NCI-H1417 (cell line): ENCODE measurements at places on chromosomes 11 and 22.

- DNase-seq: no peak
These were observed 957.6 kb upstream of the CCDC90B start for GRCh38 chr11:84243629-84244263.

DNA sequence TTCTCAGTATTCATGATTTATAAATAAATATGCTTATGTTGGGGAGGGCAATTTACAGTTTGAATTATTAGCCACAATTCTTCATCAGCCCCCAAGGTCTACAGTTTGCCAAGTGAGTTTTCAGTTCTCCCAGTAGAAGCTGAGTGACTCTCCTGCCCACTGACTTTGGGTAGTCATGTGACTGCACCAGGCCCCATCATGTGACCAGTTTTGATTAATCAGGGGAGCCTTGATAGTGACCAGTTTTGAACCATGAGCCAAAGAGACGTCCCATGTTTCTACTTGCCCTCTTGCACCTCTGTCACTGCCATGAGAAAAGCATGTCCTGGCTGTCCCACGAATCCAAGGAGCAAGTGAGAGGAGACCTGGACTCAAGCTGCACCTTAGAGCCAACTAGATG lies 32.5 kb downstream of the SYN3 start:
- DNase-seq: no peak

DNA sequence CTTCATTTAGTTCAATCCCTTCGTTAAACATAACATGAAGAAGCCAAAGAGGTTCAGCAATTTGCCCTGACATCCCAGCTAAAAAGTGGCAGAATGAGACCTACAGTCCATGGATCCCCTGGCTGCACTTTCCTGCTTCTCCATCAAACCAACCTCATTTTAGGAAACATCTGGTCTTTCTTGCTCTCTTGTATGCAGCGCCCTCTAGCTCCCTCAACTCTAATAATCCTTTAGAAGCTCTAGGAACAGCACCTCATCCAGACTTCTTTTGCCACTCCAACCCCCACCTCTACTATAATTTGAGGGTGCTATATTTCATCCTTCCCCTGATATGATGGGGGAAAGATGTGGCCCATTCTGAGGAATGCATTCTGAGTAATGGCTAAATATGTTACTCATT lies 7.4 kb downstream of the CNTF start:
- peak; percentile 40 for DNase-seq

- peak; percentile 93 for DNase-seq
These were observed 42.5 kb upstream of the DEUP1 start for GRCh38 chr11:93288079-93288478.

GRCh38 chr11:95104856-95105255 lies 15.2 kb downstream of the ENDOD1 start:
- DNase-seq: no peak

DNA sequence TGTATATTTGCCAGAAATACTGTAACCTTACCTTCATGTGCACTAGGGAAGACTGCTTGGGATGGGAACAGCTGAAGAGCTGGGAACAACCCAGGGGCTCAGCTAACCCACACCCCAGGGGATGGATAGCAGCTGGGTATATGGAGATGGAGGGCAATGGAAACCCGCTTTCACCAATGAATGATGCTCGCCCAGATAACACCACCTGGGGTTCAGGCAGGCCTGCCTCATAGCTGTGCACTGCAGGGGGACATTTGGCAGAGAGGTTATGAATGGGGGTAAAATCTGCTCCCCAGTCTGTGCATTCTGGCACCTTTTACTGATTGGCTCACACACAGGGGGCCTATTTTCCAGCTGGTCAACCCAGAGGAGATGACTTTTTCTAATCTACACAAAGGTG lies 170.7 kb downstream of the CHST1 start:
- no peak for DNase-seq

DNA sequence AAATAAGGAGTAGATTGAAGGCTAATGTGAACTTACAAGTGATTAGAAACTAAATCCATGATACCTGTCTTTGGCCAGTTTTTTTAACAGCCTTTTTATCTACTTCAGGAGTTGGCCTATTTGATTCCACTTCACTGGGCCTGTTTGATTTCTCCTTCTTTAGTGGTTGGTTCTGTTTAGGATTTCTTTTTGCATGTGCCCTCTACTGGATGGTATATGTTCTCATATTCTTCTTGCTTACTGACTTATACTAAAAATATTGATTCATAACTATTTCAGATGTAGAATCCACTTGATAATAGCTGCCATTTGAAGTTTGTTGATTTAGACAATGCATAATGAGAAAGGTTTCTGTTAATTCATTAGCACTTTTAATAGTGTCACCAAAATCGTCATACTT lies 53.9 kb downstream of the USP47 start:
- DNase-seq: no peak

DNA sequence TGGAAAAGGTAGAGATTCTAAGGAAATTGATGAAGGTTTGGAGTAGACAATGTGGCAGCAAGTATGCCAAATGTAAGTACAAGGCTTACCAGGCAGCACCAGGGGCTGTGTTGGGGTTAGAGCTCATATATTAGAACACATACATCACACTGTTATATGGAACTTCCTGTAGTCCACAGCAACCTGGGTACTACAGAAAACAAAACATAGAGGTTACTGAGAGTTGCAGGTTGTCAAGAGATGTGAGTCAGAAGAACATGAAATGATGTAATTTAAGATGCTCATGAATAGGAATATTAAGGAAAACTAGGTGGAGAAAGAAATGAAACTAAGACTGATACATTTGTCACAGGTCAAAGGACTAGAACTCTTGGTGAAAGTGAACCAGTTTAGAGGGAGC lies 22.0 kb downstream of the FAT3 start:
- no peak for DNase-seq

DNA sequence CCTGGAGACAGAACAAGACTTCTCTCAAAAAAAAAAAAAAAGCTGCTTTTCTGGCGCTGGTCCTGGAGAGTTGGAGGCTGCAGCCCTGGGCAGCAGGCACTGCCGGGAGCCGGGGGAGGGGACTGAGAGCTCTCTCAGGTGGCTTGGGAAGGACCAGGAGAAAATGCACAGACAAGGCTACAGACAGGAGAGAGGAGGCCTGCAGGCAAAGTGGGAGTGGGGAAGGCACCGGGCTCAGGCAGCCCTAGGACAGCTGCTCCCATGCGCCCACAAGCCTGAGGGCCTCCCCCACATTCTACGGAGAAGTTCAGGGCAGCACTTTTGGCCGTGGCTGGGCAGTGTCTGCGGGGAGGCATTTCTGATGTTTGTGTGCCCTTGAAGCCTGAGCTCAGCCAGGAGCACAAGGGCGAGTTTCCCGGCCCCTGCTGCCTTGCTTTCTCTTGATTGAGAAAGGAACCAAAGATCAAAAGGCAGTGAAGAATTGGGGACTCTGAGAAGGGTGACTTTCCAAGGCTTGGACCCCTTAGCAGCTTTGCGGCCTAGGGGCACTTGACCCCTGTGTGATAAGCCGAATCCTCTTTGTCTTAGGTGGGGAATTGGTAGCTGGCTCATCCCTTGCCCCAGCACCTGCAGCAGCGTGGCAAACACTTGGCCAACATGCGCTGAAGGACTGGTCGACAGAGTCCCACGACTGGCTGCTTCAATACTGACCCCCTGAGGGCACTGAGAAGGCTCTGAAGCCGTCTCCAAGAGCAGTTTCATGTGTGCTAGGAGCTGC lies 35.3 kb downstream of the PPM1F start:
- no peak for DNase-seq

- no peak for DNase-seq
These were observed 47.2 kb downstream of the CCDC83 start for GRCh38 chr11:85902353-85902752.

GRCh38 chr11:81839016-81839415 lies 894.6 kb downstream of the FAM181B start:
- DNase-seq: no peak
